ENCODE measurements at places on chromosomes 3 and 15.

DNA sequence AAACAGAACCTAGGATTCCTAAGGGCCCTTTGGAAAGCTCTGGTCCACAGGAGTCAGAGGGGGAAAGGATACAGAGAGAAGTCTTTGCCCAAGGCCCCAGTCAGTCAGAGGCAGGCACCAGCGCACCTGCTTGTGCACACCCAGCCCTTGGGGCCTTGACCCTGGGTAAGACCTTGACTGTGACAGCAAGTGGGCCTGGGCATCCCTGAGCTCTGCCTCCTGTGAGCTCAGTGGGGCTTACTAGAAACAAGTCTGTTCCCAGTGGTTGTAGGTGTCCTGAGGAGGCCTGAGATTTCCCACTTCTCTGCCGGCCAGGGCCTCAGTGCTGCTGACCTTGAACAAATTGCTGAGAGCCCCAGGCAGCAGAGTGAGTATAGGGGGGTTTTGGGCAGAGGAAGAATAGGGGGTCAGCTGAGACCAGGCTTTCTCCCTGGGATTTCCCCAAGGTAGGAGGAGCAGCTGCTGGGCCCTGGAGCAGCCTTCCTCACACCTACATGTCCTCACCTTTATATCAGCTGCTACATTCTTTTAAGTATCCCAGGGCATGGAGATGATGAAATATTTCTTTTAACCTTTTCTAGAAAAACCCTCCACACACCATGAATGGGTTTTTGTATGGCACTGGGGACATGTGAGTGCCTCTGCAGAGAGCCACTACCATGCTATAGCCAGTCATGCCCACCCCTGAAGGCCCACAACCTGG, 9.7 kb upstream of the DAG1 start:
- DNase-seq, result no peak

GRCh38 chr3:54270816-54271526, 148.6 kb downstream of the CACNA2D3 start:
- DNase-seq, result no peak

GRCh38 chr3:55858302-55858701, 371.2 kb upstream of the WNT5A start:
- DNase-seq, result no peak

DNA sequence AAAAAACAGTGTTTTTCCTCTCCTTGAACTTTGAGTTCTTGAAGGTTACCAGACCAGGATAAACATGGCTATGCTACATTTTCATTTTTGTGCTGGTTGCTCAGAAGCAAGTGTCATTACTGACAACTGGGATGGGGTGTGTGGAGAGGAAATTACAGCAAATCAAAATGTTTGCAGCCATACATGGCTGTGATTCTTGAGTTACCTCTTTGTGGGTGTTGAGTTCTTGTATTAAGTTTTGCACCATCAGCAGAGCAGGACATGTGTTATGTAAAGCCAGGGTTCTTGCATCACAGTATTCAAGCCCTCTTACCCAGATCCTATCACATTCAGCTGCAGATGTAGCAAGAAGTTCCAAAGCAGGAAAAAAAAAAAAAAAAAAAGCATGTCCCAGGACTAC, 53.9 kb upstream of the ATOSA start:
- no peak for DNase-seq

DNA sequence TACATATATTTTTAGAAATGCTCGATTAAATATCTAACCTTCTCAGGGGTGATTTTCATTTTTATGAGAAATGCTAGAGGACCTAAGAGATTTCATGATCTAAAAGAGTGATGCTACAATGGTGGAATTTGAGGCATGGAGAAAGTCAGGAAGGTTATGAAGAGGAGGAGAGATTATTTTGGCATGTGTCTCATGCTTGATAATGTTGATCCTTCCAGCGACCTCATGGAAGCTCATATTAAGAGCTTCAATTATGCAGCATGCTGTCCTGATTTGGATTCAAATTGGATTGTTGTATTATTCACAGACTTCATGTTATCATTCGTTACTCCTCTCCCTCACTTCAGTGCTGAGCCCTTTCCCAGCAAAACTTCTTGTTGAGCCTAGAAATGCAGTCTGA, 112.5 kb downstream of the RAP2B start:
- DNase-seq, result no peak

GRCh38 chr3:175746308-175746707, 887.2 kb downstream of the NAALADL2 start:
- DNase-seq, result no peak

DNA sequence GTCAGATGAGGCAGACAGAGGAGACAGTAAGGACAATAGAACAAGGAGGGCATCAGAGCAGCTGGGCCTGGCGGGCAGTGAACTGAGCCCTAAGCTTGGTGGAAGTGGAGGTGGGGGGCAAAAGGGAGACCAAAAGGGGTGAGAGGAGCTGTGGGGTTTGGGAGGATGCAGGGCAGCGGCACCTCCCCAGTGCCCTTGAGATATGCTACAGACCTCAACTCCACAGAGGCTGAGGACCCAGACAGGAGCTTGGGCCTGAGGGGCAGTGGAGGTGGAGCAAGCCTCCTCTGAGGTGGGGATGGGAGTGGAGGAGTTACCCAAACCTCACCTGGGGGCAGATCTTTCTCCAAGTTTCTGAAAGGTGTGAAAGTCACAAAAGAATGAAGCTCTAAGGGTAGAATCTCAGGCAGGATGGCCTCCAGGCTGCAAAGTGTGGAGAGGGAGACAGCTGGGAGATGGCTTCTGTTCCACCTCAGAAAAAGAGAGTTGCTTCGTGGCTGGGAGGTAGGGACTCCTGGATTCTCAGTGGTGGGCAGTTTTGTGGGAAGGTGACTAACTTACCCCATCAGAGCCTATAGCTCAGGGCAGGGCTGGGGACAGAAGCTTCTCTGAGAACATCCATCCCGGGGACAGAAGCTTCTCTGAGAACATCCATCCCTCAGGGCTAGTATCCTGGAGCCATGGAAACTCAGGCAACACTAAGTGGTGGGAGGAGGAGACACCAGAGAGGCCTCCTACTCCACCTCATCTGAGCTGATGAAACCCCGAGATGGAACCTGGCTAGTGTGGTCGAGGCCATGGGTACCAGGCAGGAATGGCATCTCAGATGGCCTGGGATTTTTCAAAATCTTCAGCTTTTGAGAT, 2.3 kb upstream of the CLK3 start:
- no peak for DNase-seq

Data from NCI-H187 treated with DMSO at 0.1 percent for 48 hours (cell line).